ENCODE measurements at places on chromosomes 7 and 10.

GRCh38 chr7:124942399-124942798, 12.8 kb upstream of the POT1 start:
- DNase-seq, result no peak

GRCh38 chr10:100370714-100371481, 23.9 kb downstream of the SCD start:
- DNase-seq, result no peak

GRCh38 chr7:150443793-150444540, 6.5 kb upstream of the GIMAP8 start:
- DNase-seq, result no peak

GRCh38 chr10:46299286-46299535, 12.4 kb downstream of the ANTXRL start:
- no peak for DNase-seq

DNA sequence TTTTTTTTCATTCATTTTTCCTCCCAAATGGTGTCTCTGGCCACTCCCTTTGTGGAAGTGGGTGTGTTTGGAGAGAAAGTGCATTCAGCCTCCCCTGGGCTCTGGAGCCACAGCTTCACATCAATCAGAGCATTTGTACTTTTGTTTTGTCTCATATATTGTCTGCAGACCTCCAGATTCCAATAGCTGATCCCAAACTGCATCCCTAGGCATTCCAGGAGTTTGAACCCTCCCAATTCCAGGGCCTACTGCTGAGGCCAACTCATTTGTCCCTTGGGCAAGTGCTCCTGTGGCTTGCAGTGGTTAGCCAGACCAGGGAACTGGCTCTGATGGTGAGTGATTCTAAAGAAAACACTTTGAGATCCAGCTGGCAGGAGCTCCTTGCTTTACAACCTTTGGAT, 163.3 kb downstream of the IPMK start:
- DNase-seq, result no peak

DNA sequence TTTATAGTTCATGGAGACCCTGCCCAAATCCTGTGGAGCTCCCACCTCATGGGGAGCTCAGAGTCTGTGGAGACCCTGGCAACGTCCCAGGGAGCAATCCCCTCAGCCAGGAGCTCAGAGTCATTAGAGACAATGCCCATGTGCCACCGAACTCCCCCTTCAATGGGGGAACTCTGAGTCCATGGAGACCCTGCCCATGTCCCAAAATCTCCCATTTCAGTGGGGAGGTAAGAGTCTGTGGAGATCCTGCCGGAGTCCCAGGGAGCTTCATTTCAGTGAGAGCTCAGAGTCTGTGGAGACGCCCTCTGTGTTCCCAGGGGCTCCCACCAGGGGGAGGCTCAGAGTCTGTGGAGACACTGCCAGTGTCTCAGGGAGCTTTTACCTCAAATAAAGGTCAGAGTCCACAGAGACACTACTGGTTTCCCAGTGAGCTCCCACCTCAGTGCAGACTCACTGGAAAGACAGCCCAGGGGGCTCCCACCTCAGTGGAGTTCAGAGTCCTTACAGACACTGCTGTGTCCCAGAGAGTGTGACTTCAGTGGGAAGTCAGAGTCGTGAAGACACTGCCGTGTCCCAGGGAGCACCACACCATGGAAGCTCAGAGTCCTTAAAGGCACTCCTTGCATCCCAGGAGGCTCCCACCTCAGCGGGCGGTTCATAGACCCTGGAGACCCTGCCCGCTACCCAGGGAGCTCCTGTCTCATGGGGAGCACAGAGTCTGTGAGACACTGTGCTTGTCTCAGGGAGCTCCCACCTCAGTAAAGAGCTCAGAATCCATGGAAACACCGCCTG, 5.0 kb downstream of the MYO1G start:
- DNase-seq, result no peak

DNA sequence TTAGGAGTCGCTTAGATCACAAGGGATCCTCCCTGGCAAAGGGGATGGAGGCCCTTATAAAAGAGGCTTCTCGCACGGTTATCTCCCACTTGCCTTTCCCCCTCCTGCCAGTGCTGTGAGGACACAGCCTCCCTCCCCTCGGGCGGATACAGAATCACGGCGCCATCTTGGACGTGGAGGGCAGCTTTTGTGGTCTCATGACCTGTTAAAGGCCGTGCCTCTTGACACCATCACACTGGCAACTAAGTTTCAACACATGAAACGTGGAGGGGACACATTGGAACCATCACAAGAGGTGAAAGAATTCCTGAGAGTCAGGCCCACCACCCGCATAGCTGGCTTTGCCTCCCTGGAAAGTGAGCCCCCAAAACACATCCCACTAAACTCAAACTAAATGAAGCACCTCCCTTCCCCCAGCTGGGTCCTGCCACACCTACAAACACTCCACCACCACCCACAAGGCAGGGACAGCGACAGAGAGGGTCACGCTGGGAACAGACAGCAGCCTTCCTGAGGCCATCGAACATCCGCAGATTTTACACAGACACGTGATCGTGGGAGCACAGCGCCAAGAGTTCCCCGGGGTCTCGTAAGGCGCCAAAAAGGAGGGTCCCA, 110.6 kb downstream of the TCERG1L start:
- DNase-seq, result no peak

DNA sequence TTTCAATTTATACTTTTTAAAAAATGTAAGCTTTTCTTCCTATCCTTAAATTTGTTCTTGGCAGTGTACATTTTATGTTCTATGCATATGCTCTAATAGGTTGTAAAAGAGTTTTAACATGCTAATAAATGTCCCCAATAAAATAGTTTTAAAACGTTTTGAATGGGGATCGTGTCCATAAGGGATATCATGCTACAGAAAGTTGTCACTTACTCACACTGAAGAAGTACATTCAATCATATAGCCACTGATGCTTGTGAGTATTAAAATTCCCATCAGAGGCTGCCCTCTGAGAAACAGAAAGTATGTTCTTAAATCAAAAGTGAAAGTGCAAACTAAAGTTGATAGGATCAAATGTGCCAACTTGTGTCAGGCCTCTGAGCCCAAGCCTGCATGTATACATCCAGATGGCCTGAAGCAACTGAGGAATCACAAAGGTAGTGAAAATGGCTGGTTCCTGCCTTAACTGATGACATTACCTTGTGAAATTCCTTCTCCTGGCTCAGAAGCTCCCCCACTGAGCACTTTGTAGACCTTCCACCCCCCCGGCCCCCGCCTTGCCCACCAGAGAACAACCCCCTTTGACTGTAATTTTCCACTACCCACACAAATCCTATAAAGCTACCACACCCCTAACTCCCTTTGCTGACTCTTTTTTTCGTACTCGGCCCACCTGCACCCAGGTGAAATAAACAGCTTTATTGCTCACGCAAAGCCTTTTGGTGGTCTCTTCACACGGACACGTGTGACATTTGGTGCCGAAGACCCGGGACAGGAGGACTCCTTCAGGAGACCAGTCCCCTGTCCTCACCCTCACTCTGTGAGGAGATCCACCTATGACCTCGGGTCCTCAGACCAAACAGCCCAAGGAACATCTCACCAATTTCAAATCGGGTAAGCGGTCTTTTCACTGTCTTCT, 877 bp upstream of the NOD1 start:
- DNase-seq, result no peak

GRCh38 chr10:74137992-74138391, 12.6 kb downstream of the AP3M1 start:
- DNase-seq, result no peak

- no peak for DNase-seq
Observed at GRCh38 chr7:141674171-141674671, 27.7 kb downstream of the DENND11 start.

DNA sequence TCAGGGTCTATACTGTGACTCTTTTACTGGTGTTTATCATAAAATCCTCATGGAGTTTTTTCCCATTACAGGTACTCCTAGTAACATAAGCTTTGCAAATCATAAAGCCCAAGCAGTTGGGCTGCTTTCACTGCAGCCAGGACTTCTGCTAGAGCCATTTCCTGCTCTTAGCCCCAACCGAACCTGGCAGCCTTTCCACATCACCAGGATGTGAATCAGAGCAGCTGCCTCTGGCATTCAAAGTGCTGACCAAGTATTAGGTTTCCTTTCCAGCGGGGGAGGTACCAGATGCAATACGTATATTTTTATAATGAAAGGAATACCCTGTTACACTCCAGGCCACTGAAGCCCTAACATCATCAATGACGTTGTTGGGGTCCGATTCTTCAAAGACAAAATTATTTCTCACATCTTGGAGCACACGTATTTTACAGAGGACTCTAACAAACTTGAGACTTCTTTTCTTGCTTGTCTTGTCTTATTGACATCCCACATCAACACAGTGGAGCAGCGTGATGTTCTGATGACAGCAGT, 3.6 kb upstream of the HTR5A start:
- DNase-seq, result no peak

DNA sequence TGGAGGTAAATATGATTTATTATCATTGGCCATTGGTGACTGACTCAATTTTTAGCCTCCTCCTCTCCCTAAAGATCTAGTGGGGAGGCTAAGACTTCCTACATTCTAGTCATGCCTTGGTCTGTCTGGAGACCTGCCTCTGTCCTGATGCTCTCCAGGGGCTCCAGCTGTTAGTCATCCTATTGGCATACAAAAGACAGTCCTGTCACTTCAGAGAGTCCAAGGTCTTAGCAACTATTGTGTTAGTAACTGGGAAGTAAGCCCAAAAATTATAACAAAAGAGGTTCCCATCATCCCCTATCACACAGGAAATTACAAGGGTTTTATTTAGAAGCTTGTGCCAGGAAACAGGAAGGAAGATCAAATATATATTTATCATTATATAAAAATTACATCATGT, 400.6 kb upstream of the VSTM2A start:
- no peak for DNase-seq

DNA sequence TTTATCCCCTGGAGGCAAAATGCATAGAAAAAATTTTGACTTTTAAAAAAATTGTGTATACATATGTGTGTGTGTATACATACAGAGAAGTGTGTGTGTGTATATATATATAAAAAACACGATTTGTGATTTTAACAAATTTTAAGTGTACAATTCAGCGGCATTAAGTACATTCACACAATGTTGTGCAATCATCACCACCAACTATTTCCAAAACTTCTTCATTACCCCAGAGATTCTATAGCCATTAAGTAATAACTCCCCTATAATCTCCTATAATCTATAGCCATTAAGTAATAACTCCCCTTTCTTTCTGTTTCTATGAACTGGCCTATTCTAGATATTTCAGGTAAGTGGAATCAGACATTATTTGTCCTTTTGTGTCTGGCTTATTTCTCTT, 20.7 kb upstream of the CAMK2B start:
- DNase-seq, result no peak

- DNase-seq, result no peak
Observed at GRCh38 chr7:151389768-151390597, 19.9 kb downstream of the WDR86 start.

DNA sequence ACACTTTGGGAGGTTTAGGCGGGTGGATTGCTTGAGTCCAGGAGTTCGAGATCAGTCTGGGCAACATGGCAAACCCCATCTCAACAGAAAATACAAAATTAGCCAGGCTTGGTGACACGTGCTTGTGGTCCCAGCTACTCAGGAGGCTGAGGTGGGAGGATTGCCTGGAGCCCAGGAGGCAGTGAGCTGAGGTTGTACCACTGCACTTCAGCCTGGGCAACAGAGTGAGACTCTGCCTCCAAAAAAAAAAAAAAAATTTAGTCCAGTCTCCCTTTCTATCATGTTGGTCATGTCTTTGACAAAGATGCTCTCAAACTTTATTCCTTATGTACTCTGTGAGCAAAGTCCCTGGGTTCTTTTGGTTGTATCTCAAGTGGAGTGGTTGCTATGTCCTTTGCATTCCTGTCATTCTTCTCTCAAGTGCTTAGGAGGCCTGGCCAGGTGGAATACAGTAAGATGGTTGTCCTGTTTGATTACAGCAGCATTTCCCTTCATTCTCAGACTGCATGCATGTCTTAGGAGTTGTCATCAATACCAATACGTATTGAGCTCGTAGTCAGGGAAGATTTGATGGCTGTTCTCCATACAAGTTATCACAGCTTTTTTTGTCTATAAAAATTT, 85.7 kb downstream of the MMRN2 start:
- no peak for DNase-seq

DNA sequence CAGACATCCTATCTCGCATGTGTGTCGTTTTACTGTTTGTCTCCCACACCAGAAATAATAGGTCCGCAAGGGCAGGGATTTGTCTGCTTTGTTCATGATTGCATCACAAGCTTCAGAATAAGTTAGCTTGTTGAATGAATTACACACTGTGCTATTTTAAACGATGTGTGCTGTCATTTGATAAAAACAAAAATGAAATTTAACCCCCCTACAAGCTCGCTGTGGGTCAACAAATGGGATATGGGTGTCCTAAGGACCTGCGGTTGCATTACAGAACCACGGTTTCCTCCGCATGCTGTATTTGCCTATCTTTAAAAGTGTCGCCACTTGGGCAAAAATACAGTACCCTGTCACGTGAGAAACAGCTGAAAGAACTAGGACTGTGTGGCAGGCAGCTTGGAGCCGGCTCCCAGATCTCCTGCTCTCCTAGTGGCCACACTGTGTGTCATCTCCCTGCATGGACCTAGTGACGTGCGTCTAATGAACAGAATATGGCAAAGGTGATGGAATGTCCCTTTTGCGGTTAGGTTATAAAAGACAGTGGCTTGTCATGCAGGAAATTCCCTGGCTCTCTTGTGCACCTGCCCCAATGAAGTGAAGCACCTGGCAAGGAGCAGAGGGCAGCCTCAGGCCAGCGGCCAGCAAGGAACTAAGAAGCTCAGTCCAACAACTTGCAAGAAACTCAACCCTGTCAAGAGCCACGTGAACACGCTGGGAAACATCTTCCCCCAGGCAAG, 32.9 kb upstream of the CRYGN start:
- DNase-seq, result no peak

DNA sequence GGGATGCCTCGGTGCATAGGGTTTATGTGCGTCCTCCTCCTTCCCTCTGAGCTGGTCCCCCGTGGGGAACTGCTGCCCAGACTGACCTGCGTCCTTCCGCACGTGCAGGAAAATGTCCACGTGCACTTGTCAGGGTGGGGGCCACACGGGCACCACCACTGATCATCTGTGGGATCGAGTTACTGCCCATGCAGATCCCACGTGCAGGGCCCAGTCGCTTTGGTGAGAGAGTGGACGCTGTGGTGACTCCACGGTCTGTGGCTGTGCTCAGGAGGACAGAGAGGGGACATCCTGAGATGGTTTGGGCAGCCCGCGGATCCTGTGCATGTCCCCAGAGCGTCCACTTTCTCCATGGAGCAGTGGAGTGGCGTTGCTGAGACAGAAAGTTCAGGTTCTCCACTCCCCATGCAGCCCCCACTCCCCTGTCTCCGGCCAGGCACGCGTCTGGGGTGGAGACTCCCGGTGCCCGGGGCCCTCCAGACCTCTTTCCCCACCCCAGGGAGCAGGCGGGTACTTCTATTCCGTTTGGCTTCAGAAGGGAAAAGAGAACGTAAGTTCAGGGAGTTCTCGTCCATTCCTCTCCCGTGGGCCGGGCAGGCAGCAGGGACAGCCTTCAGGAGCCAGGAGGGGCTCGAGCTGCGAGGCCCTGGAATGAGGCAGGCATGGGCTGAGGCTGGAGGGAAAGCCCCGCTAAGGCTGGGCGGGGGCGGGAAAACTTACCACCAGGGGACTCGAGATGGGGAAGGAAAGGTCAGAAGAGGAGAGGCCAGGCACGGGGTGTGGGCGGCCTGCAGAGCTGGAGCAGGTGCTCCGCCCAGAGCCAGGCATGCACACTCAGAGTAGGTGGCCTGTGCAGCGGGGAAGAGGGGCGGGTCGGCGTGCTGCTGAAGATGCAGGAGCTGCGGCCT, 59.9 kb downstream of the EGFR start:
- no peak for DNase-seq

- no peak for DNase-seq
Observed at GRCh38 chr10:29112827-29113615, 175.8 kb upstream of the LYZL1 start.

- no peak for DNase-seq
Observed at GRCh38 chr10:98135222-98135899, 904 bp downstream of the R3HCC1L start.
